ENCODE measurements at places on chromosomes 5 and 9.

DNA sequence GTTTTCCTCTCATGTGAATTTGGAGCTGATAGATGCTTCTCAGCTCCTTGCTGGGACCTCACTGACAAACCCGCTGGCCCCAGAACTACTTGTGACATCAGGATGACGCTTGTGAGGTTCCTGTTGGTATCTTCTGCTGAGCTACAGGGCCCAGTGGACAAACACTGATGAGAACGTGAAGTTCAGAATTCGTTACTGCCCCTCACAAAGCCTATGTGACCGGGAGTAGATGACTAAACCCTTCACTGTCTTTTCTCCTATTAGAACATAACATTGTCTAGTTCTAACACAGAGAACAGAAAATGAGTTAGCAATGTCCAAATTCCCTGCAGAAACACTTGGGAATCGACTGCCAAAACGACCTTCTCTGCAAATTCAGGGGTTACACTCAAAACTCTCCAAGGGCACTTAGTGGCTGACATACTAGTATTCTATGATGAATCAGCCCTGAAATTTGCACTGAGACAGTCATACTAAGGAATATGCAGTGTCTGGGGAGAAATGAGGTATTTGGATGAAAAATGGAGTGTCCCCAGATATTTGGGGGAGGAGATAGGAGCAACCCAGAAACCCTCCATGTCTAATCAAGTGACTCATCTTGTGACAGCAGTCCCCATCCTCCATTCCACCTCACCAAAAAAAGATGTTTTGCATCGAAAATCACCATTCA is 143.2 kb upstream of the TRIM32 start:
- DNase-seq: no peak

DNA sequence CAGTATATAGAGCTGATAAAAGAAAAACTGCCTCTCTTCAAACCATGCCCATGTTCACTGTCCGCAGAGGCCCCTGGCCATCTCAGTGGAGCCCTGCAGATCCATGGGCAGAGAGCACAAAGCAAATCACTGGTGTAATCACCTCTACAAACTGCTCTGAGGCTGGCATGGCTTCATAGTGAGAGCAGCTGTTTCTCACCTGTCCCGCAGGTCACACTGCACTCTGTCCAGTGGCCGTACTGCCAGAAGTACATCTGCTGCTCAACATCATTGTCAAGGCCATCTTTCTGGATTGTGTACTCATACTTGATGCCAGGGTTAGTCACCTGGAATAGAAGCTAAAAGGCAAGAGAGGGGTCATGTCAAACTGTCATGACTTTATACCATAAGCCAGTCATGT is 173.3 kb downstream of the TARS1 start:
- no peak for DNase-seq

DNA sequence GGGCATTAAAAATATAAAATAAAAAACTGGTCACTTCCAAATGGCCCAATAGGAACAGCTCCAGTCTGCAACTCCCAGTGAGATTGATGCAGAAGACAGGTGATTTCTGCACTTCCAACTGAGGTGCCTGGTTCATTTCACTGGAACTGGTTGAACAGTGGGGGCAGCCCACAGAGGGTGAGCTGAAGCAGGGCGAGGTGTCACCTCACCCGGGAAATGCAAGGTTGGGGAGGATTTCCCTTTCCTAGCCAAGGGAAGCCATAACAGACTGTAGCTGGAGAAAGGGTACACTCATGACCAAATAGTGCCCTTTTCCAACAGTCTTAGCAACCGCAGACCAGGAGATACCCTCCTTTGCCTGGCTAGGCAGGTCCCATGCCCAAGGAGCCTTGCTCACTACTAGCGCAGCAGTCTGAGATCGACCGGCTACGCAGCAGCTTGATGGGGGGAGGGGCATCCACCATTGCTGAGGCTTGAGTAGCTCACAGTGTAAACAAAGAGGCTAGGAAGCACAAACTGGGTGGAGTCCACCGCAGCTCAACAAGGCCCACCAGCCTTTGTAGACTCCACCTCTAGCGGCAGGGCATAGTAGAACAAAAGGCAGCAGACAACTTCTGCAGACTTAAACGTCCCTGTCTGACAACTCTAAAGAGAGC is 12.7 kb downstream of the RLN1 start:
- DNase-seq: peak; percentile 52

DNA sequence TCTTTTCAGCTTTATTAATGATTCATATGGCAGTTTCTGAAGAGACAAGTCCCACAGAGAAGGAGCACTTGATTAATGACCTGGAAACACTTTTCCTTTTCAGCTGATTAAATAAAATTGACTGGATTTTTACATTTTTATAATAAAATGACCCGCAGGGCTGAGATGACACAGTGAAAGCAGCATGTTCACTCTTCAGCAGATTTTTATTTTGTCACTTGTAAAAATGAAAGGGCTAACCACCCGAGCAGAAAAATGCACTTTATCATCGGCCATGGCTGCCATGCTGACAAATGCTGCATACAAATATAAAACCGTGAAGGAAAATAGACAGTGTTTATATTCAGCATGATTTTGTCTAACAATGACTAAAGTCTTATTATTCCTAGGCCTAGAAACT is 321.6 kb upstream of the ITGA1 start:
- DNase-seq: no peak

- DNase-seq: no peak
These were observed 125.3 kb downstream of the TRIM32 start for GRCh38 chr9:116812231-116813030.

DNA sequence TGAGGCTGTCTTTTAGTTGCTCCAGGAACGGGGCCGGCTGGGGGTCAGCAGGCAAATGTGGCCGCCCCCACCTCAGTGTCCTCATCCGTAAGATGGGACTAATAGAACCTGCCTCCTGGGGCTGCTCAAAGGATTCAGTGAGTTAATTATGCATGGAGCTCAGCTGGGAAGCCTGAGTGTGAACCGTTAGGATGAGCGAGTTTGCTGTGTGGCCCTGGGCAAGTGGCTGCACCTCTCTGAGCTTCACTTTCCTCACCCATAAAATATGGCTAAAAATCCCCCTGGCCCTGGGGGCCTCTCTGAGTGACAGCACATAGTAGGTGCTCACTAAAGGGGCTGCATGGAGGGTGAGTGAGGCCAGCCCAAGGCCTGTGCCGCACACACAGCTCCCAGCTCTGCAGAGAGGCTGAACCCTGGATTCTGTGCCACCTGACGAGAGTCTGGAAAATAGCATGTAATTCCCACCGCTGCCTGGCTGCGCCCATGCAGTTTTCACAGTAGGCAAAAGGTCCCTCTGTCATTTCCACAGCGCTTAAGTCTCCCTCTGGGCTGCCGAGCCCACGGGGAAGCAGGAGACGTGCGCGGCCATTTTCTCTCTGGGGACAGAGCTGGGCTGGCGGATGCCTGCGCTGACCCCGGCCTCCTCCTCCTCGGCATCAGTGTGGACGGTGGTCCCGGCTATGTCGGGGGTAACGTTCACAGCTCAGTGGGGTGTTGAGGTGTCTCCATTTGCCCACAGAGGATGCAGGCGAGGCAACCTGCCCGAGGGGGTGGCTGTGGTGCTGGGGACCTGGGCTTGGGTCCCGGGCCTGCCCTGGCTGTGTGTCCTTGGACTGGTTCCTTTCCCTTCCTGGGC is 18.2 kb downstream of the ASS1 start:
- DNase-seq: no peak

DNA sequence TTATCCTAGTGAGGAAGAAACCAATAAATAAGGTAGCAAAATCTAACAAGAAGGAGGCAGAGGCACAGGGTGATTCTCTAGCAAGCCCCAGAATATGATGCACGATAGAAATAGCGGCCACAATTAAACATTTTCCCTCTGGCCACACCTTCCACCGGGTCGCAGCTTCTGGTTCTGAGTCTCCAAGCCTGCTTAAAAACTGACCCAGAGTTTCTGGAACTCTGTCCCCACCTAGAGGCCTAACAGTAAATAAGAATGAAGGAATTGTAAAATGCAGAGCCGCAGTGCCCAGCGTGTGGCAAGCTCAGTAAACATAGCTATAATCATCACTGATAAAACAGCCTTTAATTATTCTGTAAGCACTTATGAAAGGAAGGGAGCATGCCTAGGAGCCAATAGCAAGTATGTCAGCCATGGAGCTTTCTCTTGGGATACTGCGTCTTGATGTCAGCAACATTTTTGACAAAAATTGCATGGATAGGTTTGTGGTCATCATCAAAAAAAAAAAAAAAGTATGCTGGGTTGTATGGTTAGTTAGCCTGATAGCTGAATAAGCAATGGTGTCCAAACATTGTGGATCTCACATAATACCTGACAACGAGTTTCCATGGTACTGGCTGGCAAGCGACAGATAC is 465.5 kb downstream of the DNAH5 start:
- no peak for DNase-seq

DNA sequence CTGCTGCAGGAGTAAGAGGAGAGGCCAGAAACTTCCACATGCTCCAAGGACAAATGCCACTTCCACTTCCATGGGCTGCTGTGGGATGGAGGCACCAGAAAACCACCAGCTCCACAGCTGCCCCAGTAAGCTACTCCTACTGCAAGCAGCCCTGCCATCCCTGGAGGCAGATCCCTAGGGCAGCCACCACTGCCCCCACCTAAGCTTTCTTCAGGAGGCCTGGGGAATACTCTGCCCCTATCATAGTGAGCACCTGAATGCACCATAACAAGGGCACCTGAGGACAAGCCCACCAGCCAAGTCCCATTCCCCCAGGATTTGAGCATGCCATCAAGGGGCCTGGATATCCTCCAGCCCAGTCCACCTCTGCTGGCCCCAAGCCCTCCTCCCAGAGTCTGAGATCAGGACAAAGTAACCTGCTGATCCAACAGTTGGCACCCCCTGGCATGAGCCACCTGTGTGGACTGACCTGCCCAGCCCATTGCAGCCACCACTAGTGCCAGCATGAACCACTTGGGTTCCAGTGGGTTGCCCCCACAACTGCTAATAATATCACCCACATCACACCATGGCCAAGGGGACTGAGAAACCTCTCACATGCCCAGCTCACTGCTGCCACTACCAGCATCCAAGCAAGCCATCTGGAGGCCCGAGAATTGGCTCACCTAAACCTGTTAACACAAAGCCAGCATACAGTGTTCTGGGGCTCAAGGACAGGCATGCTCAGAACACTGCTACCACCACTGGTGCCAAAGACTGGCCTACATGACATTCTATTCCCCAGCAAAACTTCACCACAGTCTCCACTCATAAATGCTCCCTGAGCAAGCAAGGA is 480.1 kb downstream of the CDH12 start:
- DNase-seq: no peak

DNA sequence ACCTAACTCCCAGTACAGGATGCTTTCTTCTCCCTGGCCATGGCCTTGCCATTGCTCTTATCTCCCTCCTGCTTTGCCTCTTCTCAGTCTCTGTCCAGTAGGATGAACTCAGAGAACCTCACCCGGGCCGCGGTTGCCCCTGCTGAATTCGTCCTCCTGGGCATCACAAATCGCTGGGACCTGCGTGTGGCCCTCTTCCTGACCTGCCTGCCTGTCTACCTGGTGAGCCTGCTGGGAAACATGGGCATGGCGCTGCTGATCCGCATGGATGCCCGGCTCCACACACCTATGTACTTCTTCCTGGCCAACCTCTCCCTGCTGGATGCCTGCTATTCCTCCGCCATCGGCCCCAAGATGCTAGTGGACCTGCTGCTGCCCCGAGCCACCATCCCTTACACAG is at the start of gene OR5C1:
Gene OR5C1, plus strand, starts transcription at position 103 of the 400 bp plus-strand sequence. Its CDS starts 0 bp downstream, at position 103.
- no peak for DNase-seq

GRCh38 chr5:164010900-164011299 is 505.5 kb downstream of the MAT2B start:
- no peak for DNase-seq

- no peak for DNase-seq
These were observed 76.4 kb upstream of the GPR151 start for GRCh38 chr5:146592352-146592751.

DNA sequence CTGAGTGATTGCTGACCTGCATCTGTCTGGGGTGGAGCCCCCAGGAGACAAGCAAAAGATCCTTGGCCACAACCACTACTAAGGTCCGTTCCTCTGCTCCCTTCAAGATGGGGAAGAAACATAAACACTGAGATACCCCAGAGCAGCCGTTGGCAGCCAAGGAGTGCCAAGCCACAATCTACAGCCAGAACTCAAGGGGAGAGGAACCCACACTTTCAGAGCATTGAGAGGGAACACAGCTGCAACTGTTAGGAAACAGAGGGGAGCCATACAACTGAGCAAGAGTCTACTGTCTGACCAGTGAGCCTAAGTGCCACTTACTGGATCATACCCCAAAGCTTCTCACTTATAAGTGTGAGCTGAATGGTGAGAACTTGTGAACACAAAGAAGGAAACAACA is 44.6 kb upstream of the ADRB2 start:
- no peak for DNase-seq

- DNase-seq: no peak
These were observed 8.4 kb downstream of the GFI1B start for GRCh38 chr9:132986640-132987620.

DNA sequence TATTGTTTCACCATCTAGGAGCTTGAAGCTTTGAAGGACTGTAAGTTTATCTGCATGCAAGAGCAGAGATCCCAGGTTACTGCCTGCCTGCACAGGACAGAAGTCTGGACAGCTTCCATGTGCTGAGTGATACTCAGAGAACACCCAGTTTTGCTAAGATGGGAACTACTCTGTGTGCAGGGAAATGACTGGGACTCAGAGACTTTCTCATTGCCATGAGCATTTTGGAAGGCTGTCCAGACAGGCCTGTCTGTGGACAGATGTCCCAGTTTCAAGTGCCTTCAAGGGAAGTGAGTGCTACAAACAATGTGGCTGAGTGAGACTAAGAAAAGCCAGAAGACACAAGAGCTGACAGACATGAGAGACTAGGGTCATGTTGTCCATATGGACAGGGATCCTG is 19.2 kb upstream of the ZNF131 start:
- DNase-seq: no peak

- no peak for DNase-seq
These were observed 8.0 kb downstream of the PCDH1 start for GRCh38 chr5:141870228-141870627.
